ENCODE measurements at places on chromosomes 6 and 20.
A peak's percentile ranks its signal among the peaks of the same experiment; 100 is the strongest.

GRCh38 chr20:49508435-49509199 is 26.1 kb upstream of the KCNB1 start:
- no peak for DNase-seq

- DNase-seq: no peak
These were observed 154.6 kb downstream of the KCNQ5 start for GRCh38 chr6:72776456-72776855.

- no peak for DNase-seq
These were observed 186.9 kb downstream of the TBC1D7 start for GRCh38 chr6:13141387-13141786.

- no peak for DNase-seq
These were observed 94.8 kb upstream of the PHACTR1 start for GRCh38 chr6:12621754-12622153.

GRCh38 chr6:108250240-108250866 is 10.5 kb downstream of the SNX3 start:
- DNase-seq: no peak

DNA sequence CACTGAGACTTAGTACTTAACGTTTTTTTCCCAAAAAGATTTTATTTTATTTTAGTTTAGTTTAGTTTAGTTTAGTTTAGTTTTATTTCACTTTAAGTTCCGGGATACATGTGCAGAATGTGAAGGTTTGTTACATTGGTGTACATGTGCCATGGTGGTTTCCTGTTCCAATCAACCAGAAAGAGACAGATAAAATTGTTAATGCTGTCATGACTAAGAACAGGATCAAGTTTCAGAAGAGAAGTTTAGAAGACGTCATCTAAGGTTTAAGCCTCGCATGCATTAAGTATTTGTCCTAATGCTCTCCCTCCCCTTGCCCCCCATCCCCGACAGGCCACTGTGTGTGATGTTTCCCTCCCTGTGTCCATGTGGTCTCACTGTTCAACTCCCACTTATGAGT is 540.0 kb downstream of the KHDRBS2 start:
- no peak for DNase-seq

DNA sequence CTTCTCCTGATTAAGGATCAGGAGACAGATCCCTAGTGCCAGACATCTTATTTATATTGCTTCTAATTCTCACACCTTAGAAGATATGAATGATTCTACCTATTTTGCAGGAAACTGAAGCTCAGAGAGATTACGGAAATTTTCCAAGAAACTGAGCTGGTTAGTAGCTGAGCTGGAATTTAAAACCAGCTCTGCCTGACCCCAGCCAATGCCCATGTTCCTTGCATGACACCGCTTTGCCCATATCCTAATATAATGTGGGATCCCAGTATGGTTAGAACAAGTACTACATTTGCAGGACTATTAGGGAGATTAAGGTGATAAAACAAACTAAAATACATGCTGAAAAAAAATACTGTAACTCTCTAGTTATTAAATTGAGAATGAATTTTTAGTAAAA is 1.9 kb downstream of the TMEM30A start:
- no peak for DNase-seq

DNA sequence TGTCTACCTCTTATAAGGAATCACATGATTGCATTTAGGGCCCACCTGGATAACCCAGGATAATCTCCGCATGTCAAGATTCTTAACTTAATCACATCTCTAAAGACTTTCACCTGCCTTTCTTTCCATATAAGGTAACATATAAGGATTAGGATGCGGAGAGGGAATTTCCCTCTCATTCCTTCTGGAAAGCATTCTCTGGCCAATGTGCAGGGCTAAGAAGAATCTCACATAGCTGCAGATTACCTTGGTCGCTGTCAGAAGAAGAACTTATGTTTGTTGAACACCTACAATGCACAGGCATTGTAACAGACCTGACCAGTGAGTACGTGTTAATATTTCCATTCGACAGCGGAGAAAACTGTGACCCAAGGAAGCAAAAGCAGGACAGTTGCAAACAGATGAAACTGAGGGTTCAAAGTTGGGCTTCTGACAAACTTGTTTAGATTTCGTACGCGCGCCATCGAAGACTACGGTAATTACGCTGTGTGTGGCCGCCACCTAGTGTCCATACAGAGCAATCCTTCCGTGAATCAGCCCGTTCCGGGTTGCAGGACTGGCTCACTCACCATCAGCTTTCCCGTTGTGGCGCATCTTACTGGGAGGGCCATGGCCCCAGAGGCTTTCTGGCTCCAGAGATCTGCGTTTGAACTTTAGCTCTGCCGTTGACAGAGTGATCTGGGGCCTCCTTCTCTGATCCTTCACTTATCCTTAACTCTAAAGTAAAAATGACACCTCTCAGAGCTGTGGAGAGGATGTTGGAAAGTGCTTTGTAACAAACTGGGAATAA is 9.5 kb downstream of the C20orf202 start:
- DNase-seq: peak; percentile 72

DNA sequence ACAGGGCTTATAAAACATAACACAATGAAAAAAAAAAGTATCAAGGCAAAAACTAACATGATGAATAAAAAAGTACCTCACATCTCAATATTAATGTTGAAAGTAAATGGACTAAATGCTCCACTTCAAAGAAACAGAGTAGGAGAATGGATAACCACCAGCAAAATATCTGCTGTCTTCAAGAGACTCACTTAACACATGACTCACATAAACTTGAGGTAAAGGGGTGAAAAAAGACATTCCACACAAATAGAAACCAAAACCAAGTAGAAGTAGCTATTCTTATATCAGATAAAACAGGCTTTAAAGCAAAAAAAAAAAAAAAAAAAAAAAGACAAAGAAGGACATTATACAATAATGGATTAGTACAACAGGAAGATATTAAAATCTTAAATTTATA is 86.9 kb downstream of the TBC1D32 start:
- DNase-seq: no peak

- DNase-seq: no peak
These were observed 142.7 kb downstream of the GJA10 start for GRCh38 chr6:90036963-90037362.

DNA sequence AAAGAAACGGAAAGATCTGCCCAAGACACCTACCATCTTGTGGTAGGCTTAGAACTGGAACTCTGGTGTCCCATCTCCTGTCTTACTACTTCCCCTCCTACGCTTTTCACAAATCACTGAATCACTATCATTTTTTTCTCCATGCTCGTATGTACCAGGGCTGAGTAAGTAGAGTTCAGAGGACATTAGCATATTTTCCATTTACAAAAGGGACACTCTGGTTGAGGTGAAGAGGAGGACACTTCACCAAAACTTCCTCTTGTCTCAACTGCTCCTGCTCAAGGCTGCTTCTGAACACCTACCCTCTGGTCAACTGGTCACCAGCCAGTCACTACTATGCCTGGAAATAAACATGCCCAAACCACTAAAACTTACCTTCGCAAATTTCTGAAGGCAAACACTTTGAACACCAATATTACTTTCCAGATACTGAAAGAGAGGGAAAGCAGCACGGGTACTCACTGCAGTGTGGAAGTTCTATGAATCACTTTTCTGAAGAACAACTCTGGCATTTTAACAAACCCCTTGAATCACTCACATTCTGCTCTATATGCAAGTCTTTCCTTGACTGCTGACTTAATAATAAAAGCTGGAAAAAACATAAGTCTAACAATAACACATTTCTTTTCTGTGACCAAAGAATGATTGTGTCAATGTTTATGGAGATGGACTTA is 123.3 kb downstream of the INSM1 start:
- DNase-seq: no peak

- DNase-seq: no peak
These were observed 29.4 kb downstream of the NUDT3 start for GRCh38 chr6:34362909-34363680.

- no peak for DNase-seq
These were observed 861 bp upstream of the HLA-A start for GRCh38 chr6:29941471-29941870.

GRCh38 chr6:32177183-32177787 is 920 bp upstream of the RNF5 start:
- no peak for DNase-seq

GRCh38 chr20:5608442-5609161 is 141.6 kb upstream of the SHLD1 start:
- no peak for DNase-seq

DNA sequence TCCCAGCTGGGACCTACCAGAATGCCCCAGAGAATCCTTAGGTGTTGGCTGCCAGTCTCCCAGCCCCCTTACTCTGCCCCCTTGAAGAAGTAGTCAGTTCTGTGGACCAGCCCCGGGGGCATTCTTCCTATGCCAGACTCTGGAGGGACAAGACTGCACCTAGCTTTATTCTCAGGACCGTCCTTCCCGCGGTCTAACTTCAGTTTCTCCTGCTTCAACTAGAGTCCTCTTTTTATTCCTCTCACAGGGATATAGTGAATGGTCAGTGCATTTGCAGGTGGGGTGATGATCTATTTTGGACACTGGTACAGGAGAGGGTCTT is 35.9 kb upstream of the MDFI start:
- DNase-seq: no peak

GRCh38 chr6:46757214-46757596 is 10.5 kb downstream of the ANKRD66 start:
- no peak for DNase-seq

DNA sequence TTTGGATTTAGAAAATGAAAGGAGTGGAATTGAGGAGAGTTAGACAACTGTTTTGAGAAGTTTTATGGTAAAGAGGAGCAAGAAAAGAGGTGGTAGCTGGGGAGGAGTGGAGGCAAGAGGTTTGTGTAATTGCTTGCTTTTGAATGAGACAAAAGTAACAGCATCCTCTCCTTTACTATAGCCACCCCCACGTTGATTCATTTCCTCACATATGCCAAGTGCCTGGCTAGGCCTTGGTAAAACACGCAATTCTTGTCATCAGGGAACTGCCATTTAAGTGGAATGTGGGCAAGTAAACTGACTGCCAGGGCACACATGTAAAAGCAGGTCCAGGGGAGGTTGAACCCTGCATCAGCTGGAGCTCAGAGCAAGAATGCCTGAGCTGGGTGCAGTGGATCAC is 4.1 kb downstream of the MTRES1 start:
- DNase-seq: no peak

DNA sequence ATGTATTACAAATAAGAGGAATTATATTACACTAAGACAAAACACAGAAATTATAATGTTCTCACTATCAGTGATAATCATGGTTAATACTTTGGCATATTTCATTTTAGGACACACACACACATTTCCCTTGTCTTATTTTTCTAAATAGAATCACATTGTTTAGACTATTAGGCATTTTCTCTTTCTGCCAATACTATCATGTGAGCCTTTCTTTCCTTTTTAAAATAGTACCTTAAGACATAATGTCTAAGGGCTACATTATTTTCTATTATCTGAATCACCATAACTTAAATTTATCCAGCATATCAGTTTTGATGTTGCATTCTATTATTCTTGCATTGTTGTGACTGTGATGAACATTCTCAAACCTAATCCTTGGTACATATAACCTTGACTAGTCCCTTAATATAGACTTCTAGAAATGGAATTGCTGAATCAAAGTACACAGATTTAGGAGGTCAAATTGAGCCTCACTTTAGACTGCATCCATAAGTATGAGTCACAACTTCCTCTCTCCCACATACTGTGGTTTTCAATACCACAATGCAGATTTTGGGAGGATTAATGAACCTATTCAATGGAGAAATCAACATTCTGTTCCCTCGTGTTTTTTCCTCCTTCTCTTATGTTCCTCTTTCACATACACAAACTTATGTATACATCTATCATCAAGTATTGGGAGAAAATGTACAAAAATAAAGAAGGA is 212.6 kb downstream of the MOXD1 start:
- DNase-seq: no peak

GRCh38 chr20:26276554-26277210 is 580.0 kb upstream of the ZNF337 start:
- DNase-seq: no peak

DNA sequence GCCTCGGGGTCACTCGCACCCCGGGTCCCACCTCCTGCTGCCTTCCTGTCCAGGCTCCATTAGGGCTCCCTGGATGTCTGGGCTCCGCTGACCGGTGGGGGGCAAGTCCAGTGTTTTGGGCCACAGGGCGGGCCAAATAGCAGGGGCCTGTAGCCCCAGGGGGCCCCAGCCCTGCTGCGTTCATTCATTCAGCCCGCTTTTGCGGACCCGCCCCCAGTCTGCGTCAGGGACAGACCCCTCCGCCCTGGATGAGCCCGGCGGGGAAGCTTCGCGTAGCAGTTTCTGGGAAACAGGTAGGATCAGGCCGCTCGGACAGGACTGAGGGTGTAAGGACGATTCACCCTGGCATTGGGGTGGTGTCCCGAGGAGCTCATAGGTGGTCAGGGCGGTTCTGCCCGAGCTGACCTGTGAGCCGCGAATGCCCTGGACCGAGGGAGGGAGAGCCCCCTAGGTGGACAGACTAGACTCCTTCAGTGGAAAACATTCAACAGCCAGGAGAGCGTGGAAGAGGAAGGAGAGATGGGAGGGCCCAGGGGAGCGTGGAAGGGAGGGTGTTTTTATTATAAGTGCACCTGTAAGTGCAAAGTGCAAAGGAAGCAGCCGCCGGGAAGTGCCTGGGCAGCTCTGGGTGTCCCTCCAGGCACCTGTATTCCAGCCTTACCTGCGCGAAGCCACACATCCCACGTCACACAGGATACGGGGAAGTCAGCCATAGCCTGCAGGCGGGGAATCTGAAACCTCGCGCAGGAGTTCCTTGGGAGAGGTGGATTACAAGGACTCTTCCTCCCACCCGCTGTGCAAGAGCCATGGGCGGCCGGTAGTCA is 662 bp downstream of the ENTPD6 start:
- peak; percentile 52 for DNase-seq

- no peak for DNase-seq
These were observed 4.0 kb downstream of the LY6G6F start for GRCh38 chr6:31710523-31711219.

GRCh38 chr20:59939052-59939878 is 840 bp downstream of the PPP1R3D start:
- peak; percentile 55 for DNase-seq

DNA sequence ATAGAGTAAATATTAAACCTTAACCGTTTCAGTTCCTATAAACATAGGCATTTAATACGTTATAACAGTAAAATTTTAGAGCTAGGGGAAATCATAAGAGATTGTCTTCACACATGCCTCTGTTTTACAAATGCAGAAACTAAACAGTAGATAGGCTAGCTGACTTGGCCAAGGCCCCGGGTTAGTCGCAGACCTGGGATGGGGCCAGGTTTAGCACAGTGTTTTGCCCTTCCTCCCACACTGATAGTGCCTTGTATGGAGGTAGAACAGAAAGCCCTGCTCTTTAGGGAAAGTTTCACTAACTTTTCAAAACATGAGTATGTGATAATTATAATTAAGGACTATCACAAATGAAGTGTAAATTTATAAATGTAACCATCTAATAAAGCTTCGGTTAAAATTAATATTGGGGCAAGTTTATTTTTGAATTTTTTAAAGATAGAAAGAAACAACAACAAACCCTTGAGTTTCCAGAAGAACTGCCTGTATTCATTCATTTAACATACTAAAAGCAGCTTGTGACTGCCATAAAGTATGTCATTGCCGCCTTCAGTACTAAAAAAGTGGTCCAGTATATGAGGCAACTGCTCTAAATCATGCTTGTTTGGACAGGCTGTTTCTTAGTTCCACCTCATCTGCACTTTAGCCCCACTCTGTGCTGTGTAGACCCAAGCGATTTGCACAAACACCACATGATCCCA is 62.5 kb upstream of the LOC128125822 start:
- DNase-seq: peak; percentile 79
